ENCODE measurements at places on chromosomes 4 and X.
A peak's percentile ranks its signal among the peaks of the same experiment; 100 is the strongest.

DNA sequence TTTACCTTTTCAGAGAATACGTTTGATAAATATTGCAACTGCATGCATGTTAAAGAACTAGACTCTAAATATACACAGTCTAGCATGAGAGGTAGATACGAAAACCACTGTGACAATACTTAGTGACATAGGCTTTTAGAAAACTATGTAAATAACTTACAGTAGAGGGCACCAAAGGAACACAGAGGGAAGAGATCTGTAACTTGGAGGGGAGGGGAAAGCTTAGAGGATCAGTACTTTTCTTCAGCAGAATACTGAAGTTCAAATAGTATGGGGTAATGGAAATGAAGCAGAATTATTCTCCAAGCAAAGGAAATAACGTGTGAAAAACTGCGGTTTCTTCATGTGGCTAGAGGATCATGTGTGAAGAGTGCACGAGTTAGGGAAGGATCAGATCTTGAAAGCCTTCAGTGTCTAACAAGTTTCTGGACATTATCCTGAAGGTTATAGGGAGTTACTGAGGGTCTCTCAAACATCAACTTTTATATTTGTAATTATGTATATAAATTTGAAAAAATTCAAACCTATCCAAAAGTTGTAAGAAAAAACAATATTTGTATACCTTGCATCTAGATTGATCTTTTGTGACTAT is 264.3 kb downstream of the NPFFR2 start:
- no peak for DNase-seq

- DNase-seq, result no peak
Measured at GRCh38 chr4:74157154-74157553, 764 bp upstream of the MTHFD2L start.

- no peak for DNase-seq
Measured at GRCh38 chr4:17664755-17665154, 50.3 kb downstream of the MED28 start.

- peak; percentile 87 for DNase-seq
Measured at GRCh38 chrX:54808109-54808604, 612 bp downstream of the MAGED2 start.

DNA sequence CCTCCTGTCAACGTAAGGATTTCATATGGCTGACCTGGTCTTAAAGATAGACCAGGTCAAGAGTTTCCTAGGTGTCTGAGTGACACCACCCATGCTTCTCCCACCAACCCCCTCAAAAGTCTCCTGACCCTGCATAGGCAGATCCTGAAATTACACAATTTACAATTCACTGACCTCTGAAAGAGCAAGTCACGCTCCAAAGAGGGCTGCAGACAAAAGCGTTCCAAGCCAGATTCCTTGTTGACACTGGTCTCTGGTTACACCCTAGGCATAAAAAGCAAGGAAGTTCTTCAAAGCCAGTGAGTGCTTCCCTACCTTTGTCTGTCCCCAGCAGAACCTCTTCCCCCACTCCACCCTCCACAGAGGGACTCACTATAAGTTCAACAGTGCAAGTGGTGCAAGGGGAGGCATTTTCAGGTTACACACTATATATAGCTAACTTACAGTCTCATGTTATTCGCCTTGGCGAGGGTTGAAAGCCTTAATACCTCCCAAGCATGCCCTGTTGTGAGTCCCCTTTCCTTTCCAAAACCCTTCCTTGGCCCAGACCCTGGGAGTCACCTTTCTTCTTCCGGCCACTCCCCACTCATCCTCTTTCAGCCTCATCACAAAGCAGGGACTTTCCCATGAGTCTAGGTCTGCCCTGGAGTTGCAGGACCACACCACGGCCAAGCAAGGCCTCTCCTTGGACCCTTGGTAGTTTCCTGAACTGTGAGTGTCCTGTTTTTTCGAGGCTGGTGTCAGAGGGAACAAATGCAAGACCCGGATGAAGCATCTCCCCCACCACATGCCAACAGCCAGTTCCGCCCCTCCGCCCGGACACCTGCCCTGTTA is 58.0 kb upstream of the KLF3 start:
- DNase-seq, result no peak

GRCh38 chr4:80090090-80090489 is 17.1 kb upstream of the ANTXR2 start:
- no peak for DNase-seq

GRCh38 chr4:26223155-26223554 is 97.7 kb upstream of the RBPJ start:
- no peak for DNase-seq

Measured in left forelimb (tissue), 1 donor.